Stimulated activated CD8-positive, alpha-beta memory T cell treated with anti-CD3 and anti-CD28 coated beads, Interleukin-15, amount 100 ng/mL, for 4 hours (primary cell): ENCODE measurements at places on chromosomes 2 and 18.

DNA sequence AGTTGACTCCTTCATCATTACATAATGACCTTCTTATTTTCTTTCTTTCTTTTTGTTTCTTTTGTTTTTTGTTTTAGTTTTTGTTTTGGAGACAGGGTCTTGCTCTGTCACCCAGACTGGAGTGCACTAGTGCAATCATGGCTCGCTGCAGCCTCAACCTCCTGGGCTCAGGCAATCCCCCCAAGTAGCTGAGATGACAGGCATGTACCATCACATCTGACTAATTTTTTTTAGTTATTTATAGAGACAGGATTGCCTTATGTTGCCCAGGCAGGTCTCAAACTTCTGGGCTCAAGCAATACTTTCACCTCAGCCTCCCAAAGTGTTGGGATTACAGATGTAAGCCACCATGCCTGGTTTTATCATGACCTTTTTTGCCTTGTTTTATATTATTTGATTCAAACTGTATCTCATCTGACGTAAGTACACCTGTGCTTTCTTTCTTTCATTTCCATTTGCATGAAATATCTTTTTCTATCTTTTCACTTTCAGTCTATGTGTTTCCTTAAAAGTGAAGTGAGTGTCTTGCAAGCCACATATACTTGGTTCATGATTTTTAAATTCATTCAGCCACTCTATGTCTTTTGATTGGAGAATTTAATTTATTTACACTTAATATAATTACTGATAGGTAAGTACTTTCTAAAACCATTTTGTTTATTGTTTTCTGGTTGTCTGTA lies 39.1 kb downstream of the SP100 start:
- DNase-seq: no peak

GRCh38 chr2:39631718-39632117 lies 34.0 kb upstream of the TMEM178A start:
- DNase-seq: no peak

- DNase-seq: no peak
Measured at GRCh38 chr2:111035830-111036441, 84.8 kb upstream of the BCL2L11 start.

GRCh38 chr18:8659609-8660242 lies 45.6 kb upstream of the MTCL1 start:
- no peak for DNase-seq

- no peak for DNase-seq
Measured at GRCh38 chr2:119248751-119249150, 25.1 kb downstream of the STEAP3 start.

GRCh38 chr2:197873293-197873701 lies 68.9 kb downstream of the PLCL1 start:
- no peak for DNase-seq

- no peak for DNase-seq
Measured at GRCh38 chr2:209519906-209520305, 96.1 kb downstream of the MAP2 start.

DNA sequence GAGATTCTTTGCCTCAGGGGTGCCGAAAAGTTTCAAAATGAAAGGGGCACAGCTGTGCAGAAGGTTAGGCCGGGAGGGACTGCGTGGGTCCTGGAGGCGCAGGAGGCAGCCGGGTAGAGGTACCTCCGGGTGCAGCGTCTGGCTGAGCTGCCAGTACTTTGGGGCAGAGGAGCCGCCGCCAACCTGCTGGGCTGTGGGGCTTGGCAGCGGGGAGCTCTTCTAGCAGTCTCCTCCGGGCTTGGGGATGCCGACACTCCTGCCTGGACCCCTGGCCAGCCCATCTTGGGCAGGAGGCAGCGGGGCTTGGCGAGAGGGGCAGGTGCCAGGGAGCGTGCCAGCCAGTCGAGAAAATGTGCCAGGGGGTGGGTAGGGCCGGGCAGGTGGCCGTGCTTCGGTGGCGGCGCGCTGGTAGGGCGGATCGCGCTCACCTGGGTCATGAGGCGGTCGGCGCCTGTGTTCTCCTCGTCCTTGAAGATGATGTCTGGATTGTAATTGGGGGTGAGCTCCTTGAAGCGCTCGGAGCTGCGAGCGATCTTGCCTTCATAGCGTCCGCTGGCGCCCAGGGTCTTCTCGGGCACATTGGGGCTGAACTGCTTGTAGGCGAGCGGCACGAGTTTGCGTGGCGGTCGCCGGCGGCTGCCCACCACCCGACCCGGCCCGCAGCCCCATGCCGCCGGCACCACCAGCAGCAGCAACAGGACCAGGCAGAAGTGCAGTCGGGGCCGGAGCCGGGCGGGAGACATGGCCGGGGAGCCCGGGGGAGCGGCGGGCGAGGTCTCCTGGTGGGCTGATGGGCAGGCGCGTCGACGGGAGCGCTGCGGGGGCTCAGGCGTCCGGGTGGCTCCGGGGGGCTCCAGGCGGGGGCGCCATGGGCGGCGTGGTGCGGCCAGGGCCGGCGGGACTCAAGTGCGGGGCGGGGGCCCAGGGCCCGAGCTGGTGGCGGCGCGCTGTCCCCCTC lies 717 bp downstream of the IHH start:
- DNase-seq: no peak

- no peak for DNase-seq
Measured at GRCh38 chr18:73331212-73331772, 463.5 kb upstream of the NETO1 start.

DNA sequence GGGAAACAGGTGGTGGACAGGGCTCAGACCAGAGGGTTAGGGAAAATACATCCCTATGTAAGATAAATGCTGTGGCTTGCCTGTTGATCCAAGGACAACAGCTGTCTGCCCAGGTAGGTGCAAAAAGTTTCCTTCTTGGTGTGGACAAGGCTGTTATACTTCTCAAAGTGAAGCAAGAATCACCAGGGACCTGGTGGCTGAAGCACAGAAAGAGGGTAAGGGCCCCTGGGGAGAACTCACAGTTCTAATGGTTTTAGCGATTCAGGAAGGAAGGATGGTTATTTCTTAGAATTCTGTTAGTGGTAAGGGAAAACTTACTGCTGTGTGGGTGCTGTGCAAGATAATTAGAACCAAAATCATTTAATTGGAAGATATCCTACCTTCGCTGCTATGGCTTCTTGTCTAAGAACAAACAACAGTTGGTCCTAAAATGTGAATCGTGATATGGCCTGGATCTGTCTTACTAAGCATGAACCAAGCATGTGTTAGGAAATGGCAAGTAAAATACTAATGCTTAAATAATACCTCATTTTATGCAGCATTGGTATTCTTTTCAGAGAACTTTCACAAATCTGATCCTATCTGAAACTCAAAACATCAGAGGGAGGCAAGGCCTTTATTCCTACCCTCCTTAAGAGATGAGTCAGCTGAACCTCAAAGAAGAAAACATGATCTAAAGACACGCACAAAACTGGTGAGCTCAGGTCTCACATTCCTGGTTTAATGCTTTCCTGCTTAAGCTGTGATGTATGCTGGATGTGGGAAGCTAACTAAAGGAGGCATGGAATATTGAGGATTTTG lies 159.2 kb upstream of the THUMPD2 start:
- DNase-seq: no peak

- no peak for DNase-seq
Measured at GRCh38 chr2:225103737-225104141, 61.5 kb upstream of the DOCK10 start.

DNA sequence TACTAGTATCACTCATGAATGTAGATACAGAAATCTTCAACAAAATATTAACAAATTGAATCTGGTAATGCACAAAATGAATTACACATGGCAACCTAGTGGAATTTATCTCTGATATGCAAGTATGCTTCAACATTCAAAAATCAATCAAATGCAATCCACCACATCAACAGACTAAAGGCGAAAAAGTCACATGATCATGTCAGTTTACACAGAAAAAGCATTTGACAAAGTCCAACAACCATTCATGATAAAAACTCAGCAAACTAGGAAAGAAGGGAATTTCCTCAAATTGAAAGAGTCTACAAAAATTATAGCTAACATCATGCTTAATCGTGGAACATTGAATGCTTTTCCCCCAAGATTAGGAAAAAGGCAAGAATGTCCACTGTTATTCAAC lies 150.5 kb upstream of the BCL2L11 start:
- DNase-seq: no peak

- DNase-seq: no peak
Measured at GRCh38 chr2:56100791-56101312, 82.9 kb upstream of the CCDC85A start.

DNA sequence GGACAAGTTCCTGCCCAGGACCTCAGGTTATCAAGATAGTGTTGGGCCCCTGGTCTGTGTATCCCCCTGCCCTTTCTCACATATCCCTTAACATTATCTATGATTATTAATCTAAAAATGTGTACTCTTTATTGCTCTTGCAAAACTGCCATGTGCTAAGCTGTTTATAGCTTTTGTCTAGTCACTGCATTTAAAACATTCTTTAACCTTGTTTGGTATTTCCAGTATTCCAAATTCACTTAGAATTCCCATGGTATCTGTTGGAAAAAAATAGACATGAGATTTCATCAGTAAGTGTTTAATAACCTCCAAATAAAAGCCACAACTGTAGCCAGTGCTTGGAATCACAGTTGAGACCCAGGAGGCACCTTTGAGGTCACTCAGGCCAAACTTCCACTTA lies 16.2 kb upstream of the GLS start:
- DNase-seq: no peak

DNA sequence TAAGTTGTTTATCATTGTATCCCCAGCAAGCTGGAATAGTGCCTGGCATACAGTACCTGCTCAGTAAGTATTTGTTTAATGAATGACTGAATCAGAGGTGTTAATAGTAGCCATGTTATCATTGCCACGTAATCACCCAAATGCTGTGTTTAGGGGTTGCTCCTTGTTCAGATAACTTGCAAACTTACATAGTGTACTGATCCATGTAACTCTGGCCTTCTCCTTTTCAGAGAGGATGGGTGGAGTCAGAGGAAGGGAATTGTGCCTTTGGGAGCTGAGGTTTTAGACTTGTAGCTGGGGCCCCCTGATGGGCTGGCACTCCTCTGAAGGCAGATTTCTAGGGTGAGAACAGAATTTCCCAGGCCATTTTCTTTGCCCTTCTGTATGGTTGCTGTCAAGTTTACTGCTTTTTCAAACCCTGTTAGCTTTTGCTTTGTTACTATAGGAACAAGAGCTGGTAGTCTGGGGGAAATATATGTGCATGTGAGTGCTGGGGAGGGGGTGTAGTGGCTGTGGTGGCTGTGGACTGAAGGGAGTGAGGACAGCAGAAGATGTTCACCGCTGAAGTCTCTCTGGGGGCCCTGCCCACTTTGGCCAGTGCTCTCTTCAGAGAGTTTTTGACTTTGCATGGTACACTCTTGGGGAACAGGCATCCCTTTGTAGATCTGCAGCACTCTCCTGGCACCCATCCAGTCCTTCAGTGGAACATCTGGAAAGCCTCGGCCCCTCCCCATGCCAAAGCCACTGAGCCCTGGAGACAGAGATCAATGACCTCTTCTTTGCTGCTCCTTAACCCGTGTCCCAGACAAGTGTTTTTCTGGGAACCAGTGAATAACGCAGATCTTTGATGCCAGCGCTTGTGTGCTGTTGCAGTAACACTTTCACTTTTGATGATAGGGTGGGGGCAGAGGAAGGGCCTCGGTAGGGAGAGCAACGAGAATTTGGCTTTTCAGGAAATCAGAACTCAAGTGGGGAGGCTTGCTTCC lies 209.0 kb downstream of the PRKCE start:
- no peak for DNase-seq

GRCh38 chr2:240781471-240782220 lies 38.4 kb downstream of the KIF1A start:
- no peak for DNase-seq

DNA sequence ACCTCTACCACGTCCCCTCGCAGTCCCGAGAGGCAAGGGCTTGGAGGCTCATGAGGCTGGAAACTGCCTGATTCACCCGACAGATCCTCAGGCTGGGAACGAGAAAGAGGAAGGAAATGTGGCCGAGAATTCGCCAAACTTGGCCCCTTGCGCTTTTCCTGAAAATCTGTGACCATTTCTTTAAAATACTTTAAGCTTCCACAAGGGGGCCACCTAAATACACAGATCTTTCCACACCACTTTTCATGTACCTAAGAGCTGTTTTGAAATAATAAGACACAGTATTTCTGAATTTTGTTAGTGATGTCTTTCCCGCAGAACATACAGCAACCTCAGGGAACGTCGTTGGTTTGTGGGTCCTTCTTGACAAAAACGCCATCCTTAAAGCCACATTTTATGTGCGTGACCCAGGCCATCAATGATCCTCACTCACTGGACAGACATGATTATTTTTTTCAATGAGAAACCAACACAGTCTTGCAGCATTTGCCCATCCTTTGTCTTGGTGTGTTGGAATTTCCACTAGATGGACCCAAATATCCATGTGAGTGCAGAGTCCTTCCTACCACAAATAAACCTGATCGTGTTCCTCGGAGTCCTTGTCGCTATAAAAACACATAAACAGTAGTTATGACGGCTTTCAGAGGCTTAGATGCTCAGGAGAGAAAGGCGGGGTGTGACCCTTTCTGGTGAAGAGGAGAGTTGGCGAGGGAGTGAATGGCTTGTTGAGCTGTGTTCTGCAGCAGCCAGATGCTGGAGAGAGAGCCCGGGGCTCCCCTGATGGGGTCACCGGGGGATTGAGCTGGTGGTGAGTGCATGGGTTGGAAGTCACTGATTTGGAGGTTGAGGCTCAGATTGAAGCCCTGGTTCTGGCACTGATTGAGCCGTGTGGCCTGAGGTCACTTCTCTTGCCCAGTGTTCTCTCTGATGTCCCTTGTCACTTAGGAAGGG lies 25.0 kb downstream of the DCDC2C start:
- no peak for DNase-seq

GRCh38 chr2:28063492-28063962 lies 173.0 kb downstream of the BABAM2 start:
- no peak for DNase-seq

- DNase-seq: no peak
Measured at GRCh38 chr2:146874260-146874658, 970.6 kb upstream of the ACVR2A start.
